IPS DF 6.9 (cell line): ENCODE measurements at places on chromosomes 6 and 20.

DNA sequence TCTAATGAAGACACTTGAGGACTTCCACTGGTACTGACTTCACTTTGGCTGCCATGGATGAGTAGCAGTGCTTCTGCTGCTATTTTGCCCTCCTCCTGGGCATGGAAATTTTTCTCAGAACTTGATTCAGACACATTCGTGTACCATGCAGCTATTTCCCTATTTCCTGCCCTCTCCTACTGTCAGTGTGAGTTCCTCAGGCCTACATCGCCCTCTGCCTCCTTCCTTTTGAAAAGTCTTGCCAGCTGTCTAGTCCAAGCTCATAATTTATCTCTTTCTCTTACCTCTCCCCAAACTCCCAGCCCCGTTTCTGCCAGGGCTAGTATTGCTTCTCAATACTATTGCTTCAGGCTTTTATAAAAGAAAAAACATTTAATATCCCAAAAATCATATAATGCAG lies 470.2 kb downstream of the ADGRB3 start:
- H3K27ac ChIP-seq: no peak overlapping the region
- DNase-seq: no peak
- H3K4me3 ChIP-seq: no peak overlapping the region
- H3K27me3 ChIP-seq: no peaks in the 10 kb centered on the region
- H3K36me3 ChIP-seq: no peaks in the 10 kb centered on the region

DNA sequence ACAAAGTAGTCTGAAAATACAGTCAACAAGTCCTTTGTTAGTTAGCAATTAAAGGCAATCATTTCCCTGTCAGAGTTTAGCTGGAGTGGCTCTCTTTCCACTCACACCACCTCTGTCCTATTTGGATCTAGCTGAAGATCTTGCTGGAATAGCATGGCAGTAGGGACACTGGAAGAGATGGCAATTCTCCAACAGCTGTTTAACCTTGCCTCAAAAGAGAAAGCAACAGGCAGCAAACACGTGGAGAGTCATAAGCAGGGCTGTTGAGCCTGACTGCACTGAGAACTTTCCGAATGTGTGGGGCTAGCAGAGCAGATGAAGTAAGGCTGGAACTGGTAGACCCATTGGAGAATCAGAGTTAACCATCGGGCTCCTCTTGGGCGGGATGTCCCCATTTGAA lies 38.0 kb upstream of the PRSS35 start:
- DNase-seq: no peak
- no peaks in the 10 kb centered on the region for H3K36me3 ChIP-seq
- no peaks in the 10 kb centered on the region for H3K4me1 ChIP-seq
- H3K27ac ChIP-seq: no peak overlapping the region
- no peaks in the 10 kb centered on the region for H3K27me3 ChIP-seq
- no peak overlapping the region for H3K4me3 ChIP-seq

DNA sequence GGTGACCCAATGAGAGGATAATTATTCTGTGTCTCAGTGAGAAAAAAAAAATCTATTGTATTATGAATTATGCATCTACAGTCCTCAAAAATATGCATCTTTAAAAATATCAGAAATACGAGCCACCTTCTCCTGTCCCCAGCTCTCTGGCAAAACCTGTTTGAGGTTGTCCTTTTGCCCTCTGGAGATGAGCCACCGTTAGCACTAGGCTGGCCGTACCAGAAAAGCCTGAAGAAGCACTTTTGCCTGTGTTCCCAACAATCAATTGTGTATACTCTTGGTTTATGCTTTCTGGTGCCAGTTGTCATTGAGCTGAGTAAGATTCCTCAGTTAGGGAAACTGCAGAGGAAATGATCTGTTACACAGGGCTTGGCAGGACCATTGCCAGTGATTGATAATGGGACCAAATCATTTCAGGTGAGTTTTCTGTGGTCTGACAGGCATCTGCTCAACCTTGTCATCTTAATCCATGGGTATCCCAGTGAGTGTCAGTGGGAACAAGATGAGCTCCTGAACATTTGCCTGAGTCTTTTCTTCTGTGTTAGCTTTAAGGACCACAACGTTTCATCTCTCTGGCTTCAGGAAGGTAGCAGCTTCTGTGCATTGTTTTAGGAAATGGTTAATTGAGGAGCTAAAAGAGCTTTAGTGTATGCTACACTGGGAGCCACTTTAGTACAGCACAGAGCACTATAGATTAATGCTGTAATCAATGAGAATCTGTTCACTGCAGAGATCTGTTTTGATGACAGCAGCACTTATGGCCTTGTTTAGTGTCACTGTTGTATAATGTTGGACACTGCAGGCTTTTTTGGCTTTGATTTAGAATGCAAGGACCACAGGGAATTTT lies 330.1 kb downstream of the RIMS1 start:
- H3K27me3 ChIP-seq: no peaks in the 10 kb centered on the region
- H3K36me3 ChIP-seq: no peaks in the 10 kb centered on the region
- no peak for DNase-seq
- no peak overlapping the region for H3K27ac ChIP-seq
- H3K4me3 ChIP-seq: no peak overlapping the region
- no peaks in the 10 kb centered on the region for H3K4me1 ChIP-seq

DNA sequence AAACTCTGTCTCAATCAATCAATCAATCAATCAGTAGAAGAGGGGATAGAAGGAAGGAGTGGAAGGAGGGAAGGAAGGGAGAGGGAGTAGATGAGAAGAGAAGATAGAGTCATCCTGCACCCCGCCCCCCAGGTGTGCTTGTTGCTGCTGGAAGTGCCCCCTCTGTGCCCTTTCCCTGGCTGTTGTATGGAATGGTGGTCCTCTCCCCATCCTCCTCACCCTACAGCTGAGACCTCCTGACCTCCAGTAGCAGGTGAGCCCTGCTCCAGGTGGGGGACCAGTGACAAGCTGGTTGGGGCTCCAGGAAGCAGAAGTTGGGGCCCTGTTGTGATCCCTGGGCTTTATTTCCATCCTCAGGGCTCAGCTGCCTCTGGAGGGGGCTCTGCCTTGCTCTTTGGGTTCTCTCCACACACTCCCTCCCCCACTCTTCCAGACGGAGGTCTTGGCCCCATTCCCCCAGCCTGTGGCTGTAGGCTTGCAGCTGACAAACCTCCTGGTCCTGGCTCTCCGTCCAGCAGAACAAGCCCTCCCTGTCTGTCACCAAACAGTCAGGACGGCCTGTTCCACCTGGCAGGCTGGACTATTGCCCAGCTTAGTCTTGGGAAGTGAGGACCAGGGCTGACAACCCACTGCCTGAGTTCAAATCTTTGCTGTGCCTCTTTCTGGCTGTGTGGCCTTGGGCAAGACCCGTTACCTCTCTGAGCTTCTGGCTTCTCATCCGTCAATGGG lies 26.0 kb upstream of the SCRT2 start:
- no peak overlapping the region for H3K27ac ChIP-seq
- no peaks in the 10 kb centered on the region for H3K36me3 ChIP-seq
- no peaks in the 10 kb centered on the region for H3K27me3 ChIP-seq
- no peak for DNase-seq
- no peak overlapping the region for H3K4me3 ChIP-seq

DNA sequence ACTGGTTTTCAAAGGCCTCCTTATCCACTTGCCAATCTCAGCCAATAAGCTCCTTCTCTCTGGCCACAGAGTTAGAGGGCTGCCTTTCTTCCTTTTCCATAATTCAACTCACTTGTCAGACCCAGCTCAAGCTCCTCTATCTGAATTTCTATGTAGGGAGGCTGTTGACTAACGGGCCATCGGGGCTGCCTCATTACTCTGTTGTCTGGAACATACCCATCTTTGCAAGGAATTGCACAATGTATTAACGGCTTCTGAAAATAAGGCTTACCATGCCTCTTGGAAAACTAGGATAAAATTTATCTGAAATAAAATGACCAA lies 28.5 kb upstream of the KIF6 start:
- H3K4me3 ChIP-seq: no peak overlapping the region
- H3K4me1 ChIP-seq: no peaks in the 10 kb centered on the region
- no peak overlapping the region for H3K27ac ChIP-seq
- DNase-seq: no peak

- DNase-seq: no peak
- H3K4me1 ChIP-seq: peaks cover 2% of the 10 kb centered on the region; the same call in 1 of the 2 replicates
- H3K27ac ChIP-seq: no peak overlapping the region
- H3K36me3 ChIP-seq: peaks cover 3% of the 10 kb centered on the region; the same call in 1 of the 2 replicates
- H3K27me3 ChIP-seq: no peaks in the 10 kb centered on the region
Observed at GRCh38 chr6:116429111-116429510, 32.1 kb upstream of the CALHM6 start.

DNA sequence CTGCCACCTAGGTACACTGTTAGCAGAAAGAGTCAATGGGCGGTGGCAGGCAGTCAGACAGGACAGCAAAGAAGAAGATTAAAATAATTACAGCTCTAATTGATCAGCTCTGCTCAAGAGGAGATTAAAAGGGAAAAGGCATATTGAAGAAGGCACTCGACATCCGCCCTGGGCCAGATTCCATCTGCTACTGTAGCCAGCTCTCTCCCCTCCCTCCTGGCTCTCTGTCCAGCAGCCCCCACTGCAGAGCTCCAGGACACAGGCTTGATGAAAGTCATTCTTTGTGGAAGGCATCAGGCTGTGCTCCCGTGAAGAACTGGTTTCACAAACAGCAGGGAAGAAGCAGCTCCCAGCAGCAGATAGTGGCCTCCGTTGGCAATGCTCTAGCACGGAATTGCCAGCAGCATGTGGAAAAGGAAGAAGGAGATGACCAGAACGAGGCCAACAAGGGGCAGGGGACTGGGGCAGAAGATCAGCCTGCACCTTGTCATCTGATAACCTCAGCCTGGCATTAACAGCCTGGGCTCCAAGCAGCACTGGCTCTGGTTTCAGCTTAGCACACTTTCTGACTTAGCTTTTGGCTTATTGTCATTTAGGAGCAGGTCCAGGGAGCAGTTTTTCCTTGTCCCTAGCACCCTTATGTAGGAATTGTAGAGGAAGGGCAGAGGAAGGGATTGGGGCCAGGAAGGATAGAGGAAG lies 465.9 kb downstream of the KIF16B start:
- no peaks in the 10 kb centered on the region for H3K36me3 ChIP-seq
- no peak for DNase-seq
- H3K4me3 ChIP-seq: no peak overlapping the region
- no peaks in the 10 kb centered on the region for H3K4me1 ChIP-seq

- no peaks in the 10 kb centered on the region for H3K27me3 ChIP-seq
- no peak overlapping the region for H3K27ac ChIP-seq
- H3K4me3 ChIP-seq: no peak overlapping the region
- no peaks in the 10 kb centered on the region; the same call in 1 of the 2 replicates for H3K4me1 ChIP-seq
- no peak for DNase-seq
- no peaks in the 10 kb centered on the region for H3K36me3 ChIP-seq
Observed at GRCh38 chr6:138538390-138539031, 39.2 kb upstream of the NHSL1 start.

GRCh38 chr6:118514689-118515088 lies 33.4 kb upstream of the PLN start:
- no peak overlapping the region for H3K27ac ChIP-seq
- H3K36me3 ChIP-seq: no peaks in the 10 kb centered on the region
- no peak for DNase-seq
- no peaks in the 10 kb centered on the region for H3K4me1 ChIP-seq
- no peak overlapping the region for H3K4me3 ChIP-seq

- no peaks in the 10 kb centered on the region; the same call in 1 of the 2 replicates for H3K36me3 ChIP-seq
- DNase-seq: no peak
- no peak overlapping the region for H3K27ac ChIP-seq
- no peak overlapping the region for H3K4me3 ChIP-seq
- H3K27me3 ChIP-seq: no peaks in the 10 kb centered on the region
Observed at GRCh38 chr6:57190140-57190539, 18.0 kb downstream of the BAG2 start.

DNA sequence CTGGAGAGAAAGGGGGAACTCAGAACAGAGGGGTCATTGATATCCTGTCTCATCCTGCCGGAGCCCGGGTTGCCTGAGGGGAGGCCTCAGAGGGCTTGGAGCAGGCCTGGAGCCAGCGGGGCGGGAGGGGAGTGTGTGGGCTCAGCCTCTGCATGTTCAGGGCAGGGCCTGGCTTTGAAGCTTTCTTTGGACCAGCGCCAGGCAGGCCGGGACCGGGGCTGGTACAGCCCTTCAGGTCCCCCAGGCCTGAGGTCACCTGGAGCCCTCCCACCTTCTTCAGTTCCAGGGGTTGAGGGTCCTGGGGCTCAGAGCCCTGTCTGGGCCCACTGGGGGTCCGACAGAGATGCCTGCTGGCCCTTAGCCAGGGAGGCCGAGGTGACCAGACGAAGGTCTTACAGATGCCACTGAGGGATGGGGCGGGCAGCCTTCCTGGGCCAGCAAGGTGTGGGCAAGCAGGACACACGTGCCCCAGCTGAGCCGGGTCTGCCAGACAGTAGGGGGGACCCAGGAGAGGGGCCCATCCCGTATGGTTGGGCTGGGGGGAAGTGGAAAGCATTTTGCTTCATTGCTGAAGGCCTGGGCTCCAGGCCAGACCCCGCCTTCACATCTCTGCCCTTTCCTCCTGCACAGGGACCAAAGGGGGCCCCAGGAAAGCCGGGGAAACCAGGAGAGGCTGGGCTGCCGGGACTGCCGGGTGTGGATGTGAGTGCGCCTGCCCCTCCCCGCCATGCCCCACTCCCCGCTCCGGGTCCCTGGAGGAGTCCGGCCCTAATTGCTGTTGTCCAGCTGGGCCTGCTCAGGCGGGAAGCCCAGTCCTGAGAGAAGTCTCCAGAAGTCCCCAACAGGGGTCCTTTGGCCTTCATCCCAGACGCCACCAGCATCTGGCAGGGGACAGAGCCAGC lies 2.0 kb downstream of the COL9A3 start:
- no peak for DNase-seq
- peaks cover 8% of the 10 kb centered on the region; the same call in 1 of the 2 replicates for H3K36me3 ChIP-seq
- peaks cover 11% of the 10 kb centered on the region for H3K4me1 ChIP-seq
- H3K4me3 ChIP-seq: no peak overlapping the region
